Small intestine (tissue), 16 donors: ENCODE measurements at places on chromosomes 12 and 14. TPM values are rescaled to one million over a fixed set of nuclear protein-coding genes. Genes with fewer than 3 reads are reported as not detected.

The GPRC5A gene
- 29.9 TPM for polyA plus RNA-seq

The TMTC1 gene
- 11.4 TPM for polyA plus RNA-seq

The IL26 gene
- not detected for polyA plus RNA-seq

The LPCAT3 gene
- polyA plus RNA-seq = 71.5 TPM

The OVCH1 gene
- not detected for polyA plus RNA-seq

The DNAJC22 gene
- polyA plus RNA-seq = 16.3 TPM

The KRT79 gene
- not detected for polyA plus RNA-seq

The SLC41A2 gene
- 14.3 TPM for polyA plus RNA-seq

The AGAP2 gene
- polyA plus RNA-seq = 1.8 TPM

The GPR135 gene
- polyA plus RNA-seq = 2.9 TPM

The PIWIL1 gene
- not detected for polyA plus RNA-seq

The RILPL2 gene
- 2.7 TPM for polyA plus RNA-seq

The CLEC4E gene
- polyA plus RNA-seq = 0.06 TPM

The SDSL gene
- polyA plus RNA-seq = 24.0 TPM

The PAH gene
- not detected for polyA plus RNA-seq

The KCNJ8 gene
- 5.6 TPM for polyA plus RNA-seq
